ENCODE measurements at places on chromosomes 1 and 21.

DNA sequence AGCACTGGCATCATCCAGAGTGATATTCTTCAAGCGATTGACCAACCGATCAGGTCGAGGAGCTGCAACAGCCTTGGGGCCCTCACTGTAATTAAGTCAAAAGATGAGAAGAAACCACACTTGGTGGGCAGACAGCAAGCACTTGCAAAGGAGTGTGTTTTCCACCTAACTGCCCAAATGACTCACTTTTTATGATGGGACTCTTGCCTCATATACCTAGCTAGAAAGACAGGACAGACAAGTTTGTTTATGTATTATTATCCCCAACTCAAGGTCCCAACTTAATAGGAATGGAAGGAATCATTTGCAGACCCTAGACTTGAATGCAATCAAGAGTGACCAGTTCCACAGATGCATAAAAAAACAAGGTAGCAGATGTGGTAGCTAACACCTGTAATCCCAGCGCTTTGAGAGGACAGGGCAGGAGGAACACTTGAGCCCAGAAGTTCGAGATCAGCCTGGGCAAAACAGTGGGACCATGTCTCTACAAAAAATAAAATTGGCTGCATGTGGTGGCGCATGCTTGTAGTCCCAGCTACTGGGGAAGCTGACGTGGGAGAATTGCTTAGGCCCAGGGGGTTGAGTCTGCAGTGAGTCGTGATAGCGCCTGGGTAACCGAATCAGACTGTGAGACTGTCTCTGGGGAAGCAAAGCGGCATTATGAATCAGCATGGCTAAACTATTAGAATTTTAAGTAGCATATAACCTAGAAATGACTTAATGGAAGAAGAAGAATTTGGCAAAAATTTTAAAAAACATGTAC is 2.3 kb upstream of the NRAS start:
- no peak for DNase-seq

DNA sequence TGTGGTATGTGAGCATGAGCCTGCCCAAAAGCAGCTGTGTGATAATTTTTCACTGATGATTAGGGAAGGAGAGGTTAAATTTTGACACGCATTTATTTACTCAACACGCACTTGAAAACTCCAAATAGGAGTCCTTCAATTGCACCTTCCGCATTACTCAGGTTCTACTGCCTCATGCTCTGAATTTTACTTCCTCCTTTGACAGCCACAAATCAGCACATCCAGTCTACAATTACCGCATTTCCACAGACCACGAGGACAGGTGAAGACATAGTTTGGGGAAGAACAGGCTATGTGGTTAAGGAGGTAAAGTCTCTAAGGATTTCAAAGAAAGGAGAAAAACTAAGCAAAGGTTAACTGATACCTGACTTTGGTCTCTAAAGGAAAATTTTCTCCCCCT is 2.6 kb downstream of the CAPN8 start:
- no peak for DNase-seq

GRCh38 chr1:215844266-215844665 is 277.2 kb downstream of the KCTD3 start:
- no peak for DNase-seq

DNA sequence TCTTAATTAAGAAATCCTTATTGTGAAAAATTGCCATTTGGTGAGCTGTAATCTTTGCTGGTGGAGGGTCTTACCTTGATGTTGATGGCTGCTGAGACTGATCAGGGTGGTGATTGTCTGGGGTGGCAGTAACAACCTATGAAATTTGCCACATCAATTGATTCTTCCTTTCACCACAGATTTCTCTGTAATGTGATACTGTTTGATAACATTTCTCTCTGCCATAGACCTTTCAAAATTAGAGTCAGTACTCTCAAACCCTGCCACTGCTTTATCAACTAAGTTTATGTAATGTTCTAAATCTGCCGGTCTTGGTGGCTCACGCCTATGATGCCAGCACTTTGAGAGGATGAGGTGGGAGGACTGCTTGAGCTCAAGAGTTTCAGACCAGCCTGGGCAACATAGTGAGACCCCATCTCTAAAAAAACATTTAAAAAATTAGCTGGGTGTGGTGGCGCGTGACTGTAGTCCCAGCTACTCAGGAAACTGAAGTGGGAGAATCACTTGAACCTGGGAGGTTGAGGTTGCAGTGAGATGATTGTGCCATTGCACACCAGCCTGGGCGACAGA is 5.0 kb downstream of the KPNA6 start:
- DNase-seq = peak; percentile 40

DNA sequence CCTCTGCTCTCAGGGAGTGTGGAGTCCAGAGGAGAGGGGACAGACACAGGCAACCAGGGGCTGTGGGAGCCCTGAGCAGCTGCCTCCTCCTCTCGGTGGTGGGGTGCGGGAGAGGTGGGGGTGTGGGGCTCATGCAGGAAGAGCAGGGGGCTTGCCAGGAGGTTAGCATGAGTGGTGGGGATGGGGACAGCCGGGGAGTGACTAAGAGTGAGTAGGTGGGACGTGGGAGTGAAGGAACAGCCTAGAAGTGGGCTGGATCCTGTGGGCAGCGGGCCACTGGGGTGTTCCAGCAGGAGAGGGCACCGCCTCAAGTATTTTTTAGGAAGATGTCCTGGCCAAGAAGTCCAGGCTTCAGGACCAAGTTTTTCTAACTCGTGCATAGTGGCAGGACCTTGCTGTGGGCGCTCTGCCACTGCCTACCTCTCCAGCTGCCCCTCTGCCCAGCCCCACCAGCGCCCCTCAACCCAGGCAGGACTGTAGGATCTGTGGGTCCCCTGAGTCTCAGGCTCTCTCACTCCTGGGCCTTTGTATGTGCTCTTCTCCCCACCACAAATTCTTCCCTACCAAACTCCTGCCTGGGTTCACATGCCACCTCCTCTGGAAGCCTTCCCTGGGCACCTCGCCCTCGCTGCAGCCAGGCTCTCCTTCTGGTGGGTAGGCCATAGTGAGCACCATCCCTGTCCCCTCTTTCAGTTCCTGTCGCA is 18.8 kb upstream of the LHX4 start:
- DNase-seq = no peak

GRCh38 chr1:235923466-235924021 is 56.8 kb upstream of the LYST start:
- peak; percentile 21 for DNase-seq

DNA sequence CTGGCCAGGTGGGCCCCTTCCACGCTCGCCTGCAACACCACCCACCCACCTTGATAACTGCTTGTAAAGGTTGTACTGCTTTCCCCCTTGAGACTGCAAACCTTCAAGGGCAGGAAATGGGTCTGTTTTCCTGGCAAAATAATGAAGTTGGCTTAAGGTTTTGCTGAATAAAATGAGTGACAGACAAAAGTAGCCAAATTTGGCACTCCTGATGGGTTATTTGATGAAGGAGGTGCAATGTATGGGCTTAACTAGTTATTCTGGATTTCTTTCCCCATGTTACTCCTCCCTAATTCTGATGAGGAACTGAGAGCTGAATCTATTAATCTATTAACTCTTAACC is 14.6 kb upstream of the HLCS start:
- no peak for DNase-seq

GRCh38 chr1:76129731-76130130 is 55.2 kb downstream of the ST6GALNAC3 start:
- no peak for DNase-seq

- DNase-seq = no peak
These were observed 73.9 kb upstream of the PGBD5 start for GRCh38 chr1:230500063-230500462.

DNA sequence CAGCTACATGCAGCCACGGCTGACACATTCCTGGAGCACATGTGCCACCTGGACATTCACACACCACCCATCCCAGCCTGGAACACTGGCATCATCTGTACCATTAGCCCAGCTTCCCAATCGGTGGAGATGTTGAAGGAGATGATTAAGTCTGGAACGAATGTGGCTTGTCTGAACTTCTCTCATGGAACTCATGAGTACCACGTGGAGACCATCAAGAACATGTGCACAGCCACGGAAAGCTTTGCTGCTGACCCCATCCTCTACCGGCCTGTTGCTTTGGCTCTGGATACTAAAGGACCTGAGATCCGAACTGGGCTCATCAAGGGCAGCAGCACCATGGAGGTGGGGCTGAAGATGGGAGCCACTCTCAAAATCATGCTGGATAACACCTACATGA is 25.0 kb upstream of the TRIM33 start:
- DNase-seq = no peak

GRCh38 chr1:27503844-27504587 is 14.0 kb upstream of the WASF2 start:
- DNase-seq = no peak

DNA sequence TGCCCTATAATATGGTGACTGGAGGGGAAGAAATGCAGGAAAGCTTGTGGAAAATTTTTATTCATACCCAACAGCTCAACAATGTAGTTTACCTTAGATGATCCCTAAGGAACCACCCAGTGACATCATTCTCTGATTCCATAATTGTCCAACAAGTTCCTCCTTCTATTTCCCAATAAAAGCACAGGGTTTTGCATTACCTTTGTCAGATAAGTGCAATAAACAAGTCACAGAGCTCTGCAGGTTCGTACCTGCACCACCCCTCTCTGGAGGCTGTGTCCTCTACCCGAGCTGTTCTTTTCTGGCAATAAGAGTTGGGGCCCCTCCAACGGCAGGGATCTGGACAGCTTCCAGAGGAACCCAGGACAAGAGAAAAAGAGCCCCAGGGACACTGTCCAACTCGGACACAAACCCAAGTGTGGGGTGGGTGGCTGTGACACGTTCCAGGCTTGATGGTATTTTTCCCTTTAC is 38.8 kb downstream of the RCAN1 start:
- no peak for DNase-seq

Data from thyroid gland (tissue), 4 donors.